Body of pancreas (tissue), 4 donors: ENCODE measurements at places on chromosomes 16 and 17. TPM values are rescaled to one million over a fixed set of nuclear protein-coding genes. Genes with fewer than 3 reads are reported as not detected.

GRCh38 chr16:89065458-89065822 lies 28.2 kb upstream of the ACSF3 start:
- H3K27me3 ChIP-seq, result no peaks in the 10 kb centered on the region
- DNase-seq, result no peak
- no peaks in the 10 kb centered on the region for H3K4me1 ChIP-seq
- no peak overlapping the region for H3K27ac ChIP-seq
- H3K36me3 ChIP-seq, result no peaks in the 10 kb centered on the region
- H3K4me3 ChIP-seq, result no peak overlapping the region

Gene SOX8
- 2.6 TPM for total RNA-seq

Gene KCNAB3
- 1.6 TPM for total RNA-seq

- H3K4me3 ChIP-seq, result no peak overlapping the region
- no peaks in the 10 kb centered on the region for H3K4me1 ChIP-seq
- no peak overlapping the region for H3K27ac ChIP-seq
- H3K36me3 ChIP-seq, result no peaks in the 10 kb centered on the region
Observed at GRCh38 chr16:54447576-54448440, 161.2 kb upstream of the IRX3 start.

Gene FOXL1
- not detected for total RNA-seq

- DNase-seq, result no peak
- no peaks in the 10 kb centered on the region for H3K27me3 ChIP-seq
- H3K4me3 ChIP-seq, result no peak overlapping the region
- H3K36me3 ChIP-seq, result peaks cover 30% of the 10 kb centered on the region
- H3K4me1 ChIP-seq, result no peaks in the 10 kb centered on the region
Observed at GRCh38 chr17:68421486-68421885, 35.8 kb downstream of the WIPI1 start.

DNA sequence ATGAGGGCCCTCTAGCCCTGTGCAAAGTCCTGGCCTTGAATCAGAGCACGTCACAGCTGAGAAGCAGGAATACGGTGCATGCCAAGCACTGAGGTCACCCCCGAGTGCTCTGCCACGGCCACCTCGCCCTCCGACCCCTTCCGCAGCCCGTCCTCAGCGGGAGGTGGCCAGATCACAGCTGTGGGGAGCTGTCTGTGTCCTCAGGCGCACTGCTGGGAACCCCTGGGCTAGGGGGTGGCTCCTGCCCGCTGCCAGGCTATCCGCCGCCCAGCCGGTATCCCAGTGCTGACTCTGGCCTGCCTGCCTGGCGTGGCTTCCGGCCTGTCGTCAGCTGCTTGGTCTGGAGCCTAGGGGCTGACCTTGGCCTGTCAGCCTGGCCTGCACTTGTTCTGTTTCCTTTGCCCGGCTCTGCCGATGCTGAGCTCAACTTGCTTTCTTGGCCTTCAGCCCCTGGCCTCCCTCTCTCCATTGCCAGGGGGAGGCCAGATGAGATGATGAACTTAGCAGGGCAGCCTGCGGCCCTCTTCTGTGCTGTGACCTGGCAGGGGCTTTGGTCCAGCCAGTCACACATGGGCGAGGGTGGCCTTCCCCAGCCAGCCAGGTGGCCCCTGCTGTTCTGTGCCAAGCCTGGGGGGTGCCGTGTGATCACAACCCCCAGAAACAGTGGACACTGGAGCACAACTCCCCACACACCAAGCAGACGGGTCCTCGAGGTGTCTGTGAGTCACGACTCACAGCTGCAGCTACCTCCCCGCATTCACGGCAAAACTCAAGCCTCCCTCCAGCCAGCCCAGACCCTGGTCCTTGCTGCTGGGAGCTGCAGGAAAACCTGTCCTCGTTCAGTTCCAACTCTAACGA lies 77.3 kb downstream of the ZDHHC7 start:
- peak overlapping the region; percentile 96 for H3K27ac ChIP-seq
- no peak overlapping the region for H3K4me3 ChIP-seq
- H3K36me3 ChIP-seq, result no peaks in the 10 kb centered on the region
- no peaks in the 10 kb centered on the region for H3K27me3 ChIP-seq
- peak; percentile 96 for DNase-seq

DNA sequence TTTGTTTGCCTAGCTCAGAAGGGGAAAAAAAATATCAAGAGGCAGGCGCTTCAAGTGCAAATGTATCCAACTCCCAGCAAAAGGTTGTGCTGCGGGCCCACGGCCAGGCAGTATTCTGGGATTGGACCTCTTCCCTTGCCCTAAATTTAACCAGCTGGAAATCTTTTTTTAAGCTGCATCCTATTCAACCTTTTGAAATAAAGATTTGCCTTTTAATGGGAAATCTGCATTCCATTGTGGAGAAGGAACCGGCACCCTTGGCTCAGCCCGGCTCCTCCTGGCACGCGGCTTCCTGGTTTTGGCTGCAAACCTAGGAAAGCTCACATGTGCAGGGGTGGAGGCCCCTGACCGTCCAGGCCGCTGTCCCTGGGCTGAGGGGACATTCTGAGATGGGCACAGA lies 38.8 kb upstream of the ENPP7 start:
- H3K36me3 ChIP-seq, result no peaks in the 10 kb centered on the region
- DNase-seq, result no peak
- H3K4me1 ChIP-seq, result peaks cover 8% of the 10 kb centered on the region
- H3K27me3 ChIP-seq, result no peaks in the 10 kb centered on the region
- no peak overlapping the region for H3K27ac ChIP-seq
- H3K4me3 ChIP-seq, result no peak overlapping the region

DNA sequence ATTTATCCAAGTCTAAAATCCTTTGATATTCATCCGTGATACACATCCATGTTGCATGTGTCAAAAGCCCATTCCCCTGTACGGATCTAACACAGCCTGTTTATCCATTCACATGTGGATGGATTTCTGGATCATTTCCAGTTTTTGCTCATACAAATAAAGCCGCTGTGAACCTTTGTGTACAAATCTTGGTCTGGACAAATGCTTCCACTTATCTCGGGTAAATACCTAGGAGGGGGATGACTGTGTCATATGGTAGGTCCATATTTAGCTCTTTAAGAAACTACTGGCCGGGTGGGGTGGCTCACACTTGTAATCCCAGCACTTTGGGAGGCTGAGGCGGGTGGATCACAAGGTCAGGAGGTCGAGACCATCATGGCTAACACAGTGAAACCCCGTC lies 6.3 kb upstream of the TBCD start:
- no peak overlapping the region for H3K4me3 ChIP-seq
- DNase-seq, result no peak
- no peak overlapping the region for H3K27ac ChIP-seq
- H3K27me3 ChIP-seq, result no peaks in the 10 kb centered on the region
- peaks cover 9% of the 10 kb centered on the region for H3K36me3 ChIP-seq

Gene RAB37
- 0.78 TPM for total RNA-seq

DNA sequence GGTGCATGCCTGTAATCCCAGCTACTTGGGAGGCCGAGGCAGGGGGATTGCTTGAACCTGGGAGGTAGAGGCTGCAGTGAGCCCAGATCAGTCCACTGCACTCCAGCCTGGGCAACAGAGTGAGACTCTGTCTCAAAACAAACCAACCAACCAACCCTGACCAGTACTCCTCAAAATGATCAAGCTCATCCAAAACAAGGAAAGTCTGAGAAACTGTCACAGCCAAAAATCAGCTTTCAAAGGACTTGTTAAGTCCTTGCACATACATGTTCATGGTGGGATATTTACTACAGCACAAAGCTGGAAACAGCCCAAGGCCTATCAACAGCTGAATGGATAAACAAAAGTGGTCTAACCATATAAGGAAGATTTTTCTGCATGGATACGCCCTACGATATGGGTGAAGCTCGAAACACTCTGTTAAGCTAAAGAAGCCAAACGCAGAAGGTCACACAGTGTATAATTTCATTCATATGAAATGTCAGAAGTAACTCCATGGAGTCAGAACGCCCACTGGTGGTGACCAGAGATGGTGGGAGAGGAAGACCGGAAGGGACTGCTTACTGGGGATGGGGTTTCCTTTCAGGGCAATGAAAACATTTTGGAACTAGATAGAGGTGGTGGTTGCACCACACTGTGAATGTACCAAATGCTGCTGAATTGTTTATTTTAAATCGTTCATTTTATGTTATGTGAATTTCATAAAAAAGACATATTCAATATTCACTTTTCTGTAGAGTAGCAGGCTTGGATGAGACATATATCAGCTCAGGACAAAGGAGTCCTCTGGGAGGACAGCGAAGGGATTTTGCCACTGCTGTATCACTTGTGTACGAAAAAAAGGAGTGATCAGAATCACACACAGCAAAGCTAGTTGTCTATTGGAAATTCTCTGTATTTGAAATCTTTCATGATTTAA lies 17.7 kb downstream of the CCL17 start:
- H3K27ac ChIP-seq, result no peak overlapping the region
- no peak overlapping the region for H3K4me3 ChIP-seq
- H3K36me3 ChIP-seq, result no peaks in the 10 kb centered on the region
- peaks cover 14% of the 10 kb centered on the region for H3K4me1 ChIP-seq
- DNase-seq, result peak; percentile 71

Gene C16orf46
- 0.52 TPM for total RNA-seq

Gene OR3A3
- total RNA-seq, result not detected

DNA sequence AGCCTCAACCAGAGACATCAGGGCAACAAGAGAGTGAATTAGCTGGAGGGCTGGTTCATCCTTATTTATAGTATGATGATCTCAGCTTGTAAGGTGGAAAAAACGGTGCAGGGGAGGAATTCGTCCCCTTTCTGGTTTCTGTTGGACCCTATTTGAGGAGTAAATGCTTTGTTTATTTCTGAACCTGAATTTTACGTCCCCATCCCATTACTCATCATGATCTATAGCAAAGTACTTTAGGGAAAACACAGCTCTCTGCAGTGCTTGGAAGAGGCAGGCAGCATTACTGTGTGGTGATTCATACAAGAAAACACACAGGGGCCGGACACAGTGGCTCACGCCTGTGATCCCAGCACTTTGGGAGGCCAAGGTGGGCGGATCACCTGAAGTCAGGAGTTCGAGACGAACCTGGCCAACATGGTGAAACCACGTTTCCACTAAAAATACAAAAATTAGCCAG lies 8.0 kb upstream of the VAT1L start:
- peaks cover 9% of the 10 kb centered on the region for H3K4me1 ChIP-seq
- no peaks in the 10 kb centered on the region for H3K36me3 ChIP-seq
- H3K27ac ChIP-seq, result no peak overlapping the region
- no peaks in the 10 kb centered on the region for H3K27me3 ChIP-seq

GRCh38 chr17:42866216-42866615 lies 15.2 kb downstream of the AOC3 start:
- H3K27ac ChIP-seq, result no peak overlapping the region
- no peak overlapping the region for H3K4me3 ChIP-seq
- H3K27me3 ChIP-seq, result no peaks in the 10 kb centered on the region
- DNase-seq, result no peak
- H3K36me3 ChIP-seq, result no peaks in the 10 kb centered on the region

DNA sequence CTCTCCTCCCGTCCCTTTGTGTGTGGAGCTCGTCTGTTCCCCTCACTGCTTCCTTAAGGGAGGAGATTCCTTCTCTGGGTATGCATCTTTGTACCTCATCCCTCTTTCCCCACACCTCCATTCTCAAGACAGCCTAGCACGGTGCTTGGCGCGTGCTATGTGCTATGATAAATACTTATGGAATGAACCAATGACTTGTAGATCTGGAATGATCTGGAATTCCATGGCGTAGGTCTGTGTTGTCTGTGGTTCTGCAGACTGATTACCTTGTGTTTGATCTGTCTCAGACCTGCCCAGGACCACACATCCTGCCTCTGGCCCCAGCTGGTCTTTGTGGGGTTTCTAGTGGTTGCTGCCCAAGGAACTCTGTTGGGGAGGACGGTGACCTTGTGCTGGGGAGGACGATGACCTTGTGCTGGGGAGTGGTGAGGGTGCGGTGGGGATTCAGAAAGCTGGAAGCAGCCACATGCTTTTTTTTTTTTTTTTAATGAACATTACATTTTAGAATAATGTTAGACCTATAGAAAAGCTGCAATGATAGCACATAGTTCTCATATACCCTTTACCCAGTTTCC lies 33.5 kb upstream of the ETV4 start:
- H3K27ac ChIP-seq, result no peak overlapping the region
- DNase-seq, result no peak
- no peaks in the 10 kb centered on the region for H3K36me3 ChIP-seq
- H3K4me1 ChIP-seq, result peaks cover 6% of the 10 kb centered on the region

GRCh38 chr16:57276596-57276995 lies 7.9 kb downstream of the PLLP start:
- H3K4me1 ChIP-seq, result peaks cover 78% of the 10 kb centered on the region
- no peaks in the 10 kb centered on the region for H3K36me3 ChIP-seq
- no peak for DNase-seq
- no peak overlapping the region for H3K27ac ChIP-seq
- no peaks in the 10 kb centered on the region for H3K27me3 ChIP-seq
- H3K4me3 ChIP-seq, result no peak overlapping the region

Gene IGF2BP1
- not detected for total RNA-seq

DNA sequence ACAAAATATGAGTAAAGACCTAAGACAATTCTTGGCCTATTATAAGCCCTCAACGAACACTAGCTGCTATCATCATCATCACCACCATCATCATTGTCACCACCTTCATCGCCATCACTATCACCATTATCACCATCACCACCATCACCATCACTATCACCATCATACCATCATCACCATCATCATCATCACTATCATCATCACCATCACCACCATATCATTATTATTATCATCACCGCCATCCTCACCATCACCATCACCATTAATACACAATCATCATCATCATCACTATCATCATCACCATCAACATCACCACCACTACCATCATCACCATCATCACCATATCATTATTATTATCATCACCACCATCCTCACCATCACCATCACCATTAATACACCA lies 82.5 kb downstream of the RGS9 start:
- no peak overlapping the region for H3K4me3 ChIP-seq
- H3K27me3 ChIP-seq, result no peaks in the 10 kb centered on the region
- H3K4me1 ChIP-seq, result no peaks in the 10 kb centered on the region
- no peaks in the 10 kb centered on the region for H3K36me3 ChIP-seq
- no peak overlapping the region for H3K27ac ChIP-seq
- DNase-seq, result no peak

DNA sequence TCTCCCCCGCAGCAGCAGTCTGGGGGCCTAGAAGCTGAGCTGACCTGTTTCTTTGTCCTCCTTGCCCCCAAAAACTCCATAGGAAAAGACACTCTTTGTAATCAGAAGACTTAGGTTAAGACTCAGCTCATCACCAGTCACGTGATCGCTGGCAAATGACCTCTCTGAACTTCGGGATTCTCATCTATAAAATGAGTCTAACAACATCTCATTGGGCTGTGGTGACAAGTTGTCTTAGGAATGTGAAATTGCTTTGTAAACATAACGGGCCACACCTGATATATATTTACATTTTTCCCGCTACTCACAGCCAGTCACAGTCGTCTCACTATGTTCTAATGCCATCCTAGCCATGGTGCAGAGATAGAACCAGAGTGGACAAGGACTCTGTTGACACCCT lies 86.0 kb upstream of the LHX1 start:
- H3K27me3 ChIP-seq, result no peaks in the 10 kb centered on the region
- no peak overlapping the region for H3K4me3 ChIP-seq
- H3K27ac ChIP-seq, result no peak overlapping the region

DNA sequence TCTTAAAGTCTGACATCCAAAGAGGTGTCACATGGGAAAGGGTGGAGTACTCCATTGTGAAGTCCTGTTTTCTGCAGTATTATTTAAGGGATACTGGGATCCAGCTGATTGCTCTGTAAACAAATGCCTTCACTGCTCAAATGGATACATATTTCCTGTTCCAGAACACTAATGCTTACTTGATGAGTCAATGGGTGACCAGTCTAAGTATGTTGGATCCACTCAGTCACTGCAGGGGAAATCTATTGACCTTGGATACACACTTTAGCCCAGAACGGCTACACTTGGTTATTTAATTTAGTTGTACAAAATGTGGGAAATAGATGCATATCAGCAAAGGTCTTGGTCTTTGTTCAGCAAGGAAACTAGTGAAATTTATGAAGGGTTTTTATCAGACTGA lies 261.4 kb downstream of the MAP2K4 start:
- no peaks in the 10 kb centered on the region for H3K27me3 ChIP-seq
- DNase-seq, result no peak
- no peaks in the 10 kb centered on the region for H3K36me3 ChIP-seq
- H3K4me1 ChIP-seq, result no peaks in the 10 kb centered on the region
- H3K4me3 ChIP-seq, result no peak overlapping the region
- no peak overlapping the region for H3K27ac ChIP-seq
